ENCODE measurements at places on chromosomes 12 and 14.

DNA sequence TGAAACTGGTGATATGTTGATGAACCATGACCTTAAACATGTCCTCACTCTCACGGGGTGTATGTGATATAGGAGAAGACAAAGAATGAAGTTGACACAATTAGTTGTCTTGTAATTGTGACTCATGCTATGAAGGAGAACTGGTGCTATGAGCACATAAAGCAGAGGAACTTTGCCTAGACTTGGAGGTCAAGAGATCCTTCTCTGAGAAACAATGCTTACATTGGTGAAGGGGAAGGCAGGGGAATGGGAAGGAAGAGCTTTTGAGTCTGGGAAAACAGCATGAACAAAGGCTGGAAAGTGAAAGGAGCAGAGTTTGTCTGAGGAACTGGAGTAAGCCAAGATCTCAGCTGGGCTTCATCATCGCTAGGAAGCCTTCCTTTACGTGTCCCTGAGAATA lies 83.2 kb downstream of the MYRFL start:
- no peak for DNase-seq

DNA sequence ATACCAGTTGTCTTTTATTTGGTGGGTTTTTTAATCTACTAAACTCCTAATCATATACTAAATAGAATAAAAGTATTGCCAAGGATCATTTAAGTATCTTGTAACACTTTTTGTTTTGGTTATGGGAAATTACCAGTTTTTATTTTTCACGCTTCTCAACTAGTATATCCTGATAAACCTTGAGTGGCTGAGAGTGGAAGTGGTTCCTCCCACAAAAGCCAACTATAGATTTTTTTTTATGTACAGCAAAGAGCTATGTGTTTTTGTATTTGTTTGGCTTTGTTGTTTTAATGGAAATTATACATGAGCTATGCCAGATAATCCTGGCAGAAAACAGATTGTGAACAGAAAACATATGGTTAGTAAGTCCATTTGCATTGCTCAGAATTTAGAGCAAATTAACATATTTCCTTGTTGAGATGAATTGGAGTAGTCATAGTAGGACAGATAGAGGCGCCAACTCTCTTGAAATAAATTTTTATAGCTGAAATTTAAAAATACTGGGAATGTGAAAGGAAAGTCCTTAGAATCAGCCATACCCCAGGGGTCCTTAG lies 60.9 kb upstream of the PSMA6 start:
- no peak for DNase-seq

GRCh38 chr14:65424531-65424930 lies 12.0 kb downstream of the FUT8 start:
- no peak for DNase-seq

DNA sequence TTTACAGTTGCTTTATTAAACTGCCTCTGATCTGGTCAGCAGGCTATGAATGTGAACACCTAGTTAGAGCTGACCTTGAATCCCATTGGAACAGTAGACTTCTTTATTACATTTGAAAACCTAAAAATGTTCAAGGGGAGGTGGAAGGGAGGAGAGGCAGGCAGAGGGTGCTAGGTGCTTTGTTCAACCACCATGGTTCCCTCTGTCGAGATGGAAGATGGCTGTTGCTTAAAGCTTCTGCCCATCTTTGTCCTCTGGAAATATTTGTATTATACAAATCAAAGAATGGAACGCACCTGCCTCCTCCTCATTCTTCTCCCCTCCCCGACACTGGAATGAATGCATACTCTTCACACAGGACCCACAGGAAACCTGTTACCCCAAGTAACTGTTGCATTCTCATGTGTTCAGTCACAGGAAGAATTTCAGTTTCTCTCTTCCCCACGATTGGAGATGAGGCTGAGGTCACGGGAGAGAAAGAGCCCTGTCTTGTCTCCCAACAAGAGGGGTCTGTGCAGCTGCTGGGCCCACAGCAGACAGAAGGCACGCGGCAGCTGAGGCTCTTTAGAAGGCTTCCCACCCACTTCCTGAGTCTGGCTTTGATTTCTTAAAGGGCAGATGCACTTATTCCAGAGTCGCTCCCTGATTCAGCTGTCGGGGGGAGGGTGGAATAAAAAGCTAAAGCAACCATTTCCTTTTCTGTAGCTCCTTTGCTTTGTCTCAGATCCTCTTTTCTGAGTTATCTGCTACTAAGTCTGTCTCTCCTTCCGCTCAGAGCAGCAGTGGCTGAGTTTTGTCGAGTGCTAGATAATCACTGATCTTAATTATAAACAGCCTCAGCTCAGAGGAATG lies 217.9 kb upstream of the BTG1 start:
- DNase-seq, result peak; percentile 76

DNA sequence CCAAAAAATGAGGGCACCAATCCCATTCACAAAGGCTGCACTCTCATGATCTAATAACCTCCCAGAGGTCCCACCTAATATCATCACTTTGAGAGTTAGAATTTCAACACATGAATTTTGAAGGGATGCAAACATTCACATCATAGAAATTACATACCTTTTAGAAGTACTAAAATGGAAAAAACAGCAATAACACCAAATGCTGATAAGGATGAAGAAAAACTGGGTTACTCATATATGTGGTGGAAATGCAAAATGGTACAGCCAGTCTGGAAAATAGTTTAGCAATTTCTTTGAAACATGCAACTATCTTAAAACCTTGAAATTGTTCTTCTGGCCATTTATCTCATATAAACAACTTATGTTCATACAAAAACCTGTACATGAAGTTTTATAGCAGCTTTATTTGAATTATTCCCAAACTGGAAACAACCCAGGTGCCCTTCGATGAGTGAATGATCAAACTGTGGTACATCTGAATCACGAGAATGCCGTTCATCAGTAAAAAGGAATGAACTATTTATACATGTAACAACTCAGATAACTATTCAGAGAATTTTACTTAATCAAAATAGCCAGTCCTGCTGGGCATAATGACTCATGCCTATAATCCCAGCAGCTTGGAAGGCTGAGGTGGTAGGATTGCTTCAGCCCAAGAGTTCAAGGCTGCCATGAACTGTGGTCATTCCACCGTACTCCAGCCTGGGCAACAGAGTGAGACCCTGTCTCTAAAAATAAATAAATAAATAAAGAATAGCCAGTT lies 109.4 kb upstream of the SSTR1 start:
- DNase-seq, result no peak

- DNase-seq, result no peak
Observed at GRCh38 chr14:23827100-23827892, 126.3 kb upstream of the DHRS4 start.

GRCh38 chr12:113061061-113061694 lies 4.6 kb downstream of the DTX1 start:
- DNase-seq, result no peak

DNA sequence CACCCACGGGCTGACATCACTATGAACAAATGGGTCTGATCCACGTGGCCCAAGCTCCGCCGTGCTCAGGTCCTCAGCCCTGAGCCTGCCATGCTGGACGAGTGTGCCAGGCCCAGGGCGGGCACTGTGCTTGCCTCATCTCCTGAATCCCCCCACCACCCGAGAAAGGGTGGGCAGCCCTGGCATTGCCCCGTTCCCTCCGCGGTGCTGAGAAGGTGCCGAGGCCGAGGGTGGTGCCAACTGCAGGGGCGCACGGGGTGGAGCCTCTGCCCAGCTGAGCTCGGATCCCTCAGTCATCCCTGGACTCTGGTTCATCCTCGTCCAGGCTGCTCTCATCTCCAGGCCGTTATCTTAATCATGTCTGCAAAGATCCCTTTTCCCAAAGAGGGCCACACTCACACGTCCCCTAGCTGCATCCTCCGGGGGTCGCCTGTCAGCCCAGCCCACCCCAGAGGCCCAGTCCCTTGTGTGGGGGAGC lies 60.6 kb downstream of the NOC4L start:
- no peak for DNase-seq

GRCh38 chr14:81285245-81285644 lies 64.5 kb upstream of the GTF2A1 start:
- no peak for DNase-seq

DNA sequence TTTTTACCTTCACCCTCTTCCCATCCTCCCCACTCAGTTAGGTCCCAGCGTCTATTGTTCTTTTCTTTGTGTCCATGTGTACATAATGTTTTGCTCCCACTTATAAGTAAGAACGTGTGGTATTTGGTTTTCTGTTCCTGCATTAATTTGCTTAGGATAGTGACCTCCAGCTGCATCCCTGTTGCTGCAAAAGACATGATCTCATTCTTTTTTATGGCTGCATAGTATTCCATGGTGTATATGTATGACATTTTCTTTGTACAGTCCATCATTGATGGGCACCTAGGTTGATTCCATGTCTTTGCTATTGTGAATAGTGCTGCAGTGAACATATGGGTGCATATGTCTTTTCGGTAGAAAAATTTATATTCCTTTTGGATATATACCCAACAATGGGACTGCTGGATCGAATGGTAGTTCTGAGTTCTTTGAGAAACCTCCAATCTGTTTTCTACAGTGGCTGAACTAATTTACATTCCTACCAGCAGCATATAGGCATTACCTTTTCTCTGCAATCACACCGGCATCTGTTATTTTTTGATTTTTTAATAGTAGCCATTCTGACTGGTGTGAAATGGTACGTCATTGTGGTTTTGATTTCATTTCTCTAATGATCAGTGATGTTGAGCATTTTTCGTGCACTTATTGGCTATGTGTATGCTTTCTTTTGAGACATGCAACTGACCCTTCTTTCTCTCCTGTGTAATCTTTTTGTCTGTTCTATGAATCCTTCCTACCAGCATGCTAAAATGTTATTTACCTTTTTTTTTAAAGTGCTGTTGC lies 279.7 kb upstream of the AMIGO2 start:
- DNase-seq, result no peak

DNA sequence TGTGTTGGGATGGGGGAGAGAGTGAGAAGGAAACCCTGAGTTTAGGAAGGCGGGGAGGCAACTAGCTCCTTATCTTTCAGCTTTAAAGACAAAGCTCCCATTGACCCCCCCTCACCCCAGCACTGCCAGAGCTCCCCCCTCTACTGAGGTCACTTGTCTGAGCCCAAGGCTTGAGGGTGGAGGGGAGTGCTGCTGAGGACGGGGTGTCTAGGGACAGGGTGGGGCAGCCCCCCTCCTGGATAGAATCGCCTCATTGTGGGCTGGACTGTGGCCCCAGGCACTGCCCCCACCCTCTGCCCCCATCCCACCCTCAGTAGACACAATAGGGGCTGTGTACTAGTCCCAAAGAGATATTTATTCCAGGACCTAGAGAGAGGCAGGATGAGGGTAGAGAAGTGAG lies 3.0 kb downstream of the ERBB3 start:
- DNase-seq, result no peak

- DNase-seq, result no peak
Observed at GRCh38 chr12:116534311-116535121, 24.7 kb upstream of the MAP1LC3B2 start.

DNA sequence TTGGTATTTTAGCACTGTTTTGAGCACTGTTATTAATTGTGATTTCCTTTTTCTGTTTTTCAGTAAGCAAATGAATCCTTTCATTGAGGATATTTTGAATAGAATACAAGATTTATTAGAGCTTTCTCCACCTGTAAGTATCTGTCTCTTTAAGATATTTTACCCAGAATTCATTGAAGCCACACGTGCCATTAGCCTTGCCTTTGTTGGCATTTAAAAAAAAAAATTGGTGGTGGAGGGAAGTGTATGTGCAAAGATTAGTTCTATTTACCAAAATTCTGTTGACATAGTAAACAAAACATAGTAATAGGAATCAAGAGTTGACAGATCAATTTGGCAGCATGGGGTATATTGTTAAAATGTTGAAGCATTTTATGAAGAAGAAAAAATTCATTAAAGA lies 23.8 kb downstream of the XPOT start:
- no peak for DNase-seq

- peak; percentile 64 for DNase-seq
Observed at GRCh38 chr12:6828781-6829535, 751 bp downstream of the P3H3 start.

DNA sequence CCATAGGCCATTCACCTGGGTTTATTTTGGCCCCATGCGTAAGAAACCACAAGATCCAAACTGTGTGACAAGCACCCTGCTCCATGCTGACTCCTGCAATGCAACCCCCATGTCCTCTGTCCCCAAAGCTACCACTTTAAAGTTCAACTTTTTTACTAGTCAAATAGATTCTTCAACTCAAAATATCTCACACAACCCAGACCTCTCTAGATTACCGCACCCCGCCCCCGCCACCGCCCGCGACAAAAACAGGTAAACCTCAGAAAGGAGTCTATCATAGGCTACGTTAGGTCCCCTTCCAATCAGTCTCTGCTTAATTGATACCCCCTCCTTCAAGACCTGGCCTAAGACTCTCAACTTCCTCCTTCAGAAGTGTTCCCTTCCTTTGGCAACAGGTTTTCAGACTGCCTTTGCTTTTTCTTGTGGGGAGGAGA lies 2.2 kb downstream of the ZFP36L1 start:
- DNase-seq, result peak; percentile 72

DNA sequence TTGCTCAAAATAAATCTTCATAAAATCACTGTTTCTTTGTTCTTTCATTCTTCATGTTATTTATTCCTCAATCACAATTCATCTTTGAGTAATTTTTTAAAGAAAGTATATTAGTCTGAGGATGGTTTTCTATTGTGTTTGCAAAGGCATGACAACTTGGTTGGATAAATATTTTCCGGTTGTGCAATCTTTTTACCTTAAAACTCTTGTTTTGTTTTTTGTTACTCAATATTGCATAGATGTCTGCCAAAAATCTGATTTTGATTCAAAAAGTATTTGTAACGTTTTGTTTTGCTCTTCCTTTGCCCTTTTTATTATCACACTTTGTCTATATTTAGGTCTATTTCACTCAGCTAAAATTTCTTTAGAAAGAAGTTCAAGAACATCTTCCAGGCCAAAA lies 86.2 kb upstream of the SYT1 start:
- DNase-seq, result no peak

- no peak for DNase-seq
Observed at GRCh38 chr14:20515846-20516245, 10.5 kb downstream of the RNASE10 start.

DNA sequence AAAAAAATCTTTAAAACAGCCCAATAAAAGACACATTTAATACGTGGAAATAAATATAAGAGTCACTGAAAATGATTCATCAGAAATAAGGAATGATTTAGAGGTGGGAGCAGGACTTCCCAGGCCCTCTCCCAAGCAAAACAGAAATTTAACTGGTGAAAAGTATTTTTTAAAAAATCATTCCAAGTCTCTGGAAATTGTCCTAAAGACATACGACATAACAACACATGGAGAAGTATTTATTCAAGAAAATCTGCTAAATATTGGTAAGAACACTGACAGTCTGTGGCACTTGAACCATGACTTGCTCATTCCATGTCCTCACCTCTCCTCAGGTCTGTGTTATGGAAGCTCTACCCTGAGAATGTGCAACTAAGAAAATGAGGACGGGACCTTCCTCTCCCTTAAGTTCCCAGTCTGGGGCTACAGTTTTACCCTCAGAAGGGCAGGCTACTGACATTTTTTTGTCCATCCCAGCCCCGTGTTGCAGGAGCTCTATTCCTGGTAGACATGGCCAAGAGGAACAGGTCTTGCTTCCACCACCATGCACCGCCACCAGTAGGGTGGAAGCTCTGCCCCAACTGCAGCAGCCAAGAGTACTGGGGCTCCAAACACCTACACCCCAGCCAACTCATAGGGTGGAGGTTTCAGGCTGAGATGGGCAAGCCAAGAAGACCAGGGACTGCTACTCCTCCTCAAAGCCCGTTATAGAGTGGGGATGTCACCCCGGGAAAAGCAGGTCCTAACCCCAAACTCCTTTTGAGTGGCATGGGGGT lies 193.0 kb downstream of the CRADD start:
- DNase-seq, result no peak

- DNase-seq, result no peak
Observed at GRCh38 chr12:93466625-93467350, 526 bp upstream of the MRPL42 start.
